ENCODE measurements at places on chromosomes 16 and 17. TPM values are rescaled to one million over a fixed set of nuclear protein-coding genes. Genes with fewer than 3 reads are reported as not detected.

Gene KCNH4
- 0.33 TPM for total RNA-seq

Gene EVPL
- total RNA-seq = 1.3 TPM

Gene PITPNM3
- 13.4 TPM for total RNA-seq

Gene ATF7IP2
- total RNA-seq = 8.8 TPM

Gene CACNG3
- total RNA-seq = not detected

Gene DPEP3
- total RNA-seq = not detected

Gene SP6
- 0.19 TPM for total RNA-seq

Gene TSNAXIP1
- total RNA-seq = 0.52 TPM

Data from posterior vena cava (tissue), 2 donors.